ENCODE measurements at places on chromosomes 6 and 20. TPM values are rescaled to one million over a fixed set of nuclear protein-coding genes. Genes with fewer than 3 reads are reported as not detected.

- ATAC-seq = peak; percentile 24
These were observed 474 bp downstream of the CEBPB start for GRCh38 chr20:50191065-50191543.

GRCh38 chr6:134002821-134003220 is 49.6 kb downstream of the SLC2A12 start:
- ATAC-seq = no peak

DNA sequence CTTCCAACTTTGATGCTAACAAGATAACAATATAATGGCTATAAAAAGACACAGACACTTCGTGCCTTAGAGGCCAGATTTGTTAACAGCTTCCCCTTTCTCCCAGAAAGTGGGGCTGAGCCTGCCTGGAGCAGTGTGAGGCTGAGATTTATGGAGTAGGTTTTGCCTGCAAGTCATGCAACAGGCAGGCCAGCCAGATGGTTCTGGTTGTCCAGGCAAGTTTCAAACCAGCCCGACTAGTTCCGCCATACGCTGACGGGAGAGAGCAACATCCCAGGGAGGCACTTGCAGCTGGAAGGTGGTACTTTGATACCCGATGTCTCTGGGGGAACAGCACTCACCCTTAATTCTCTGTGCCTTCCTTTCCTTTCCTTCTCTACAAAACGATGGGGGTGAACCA is 81.3 kb upstream of the NAA20 start:
- peak; percentile 85 for ATAC-seq

The ZC2HC1B gene
- not detected for total RNA-seq

All from esophagus mucosa (tissue), 1 donor.